Left renal cortex interstitium (tissue), 4 donors: ENCODE measurements at places on chromosomes 2 and 18.

- no peak for DNase-seq
These were observed 36.5 kb upstream of the REG3G start for GRCh38 chr2:78989051-78989450.

- DNase-seq: no peak
These were observed 476.7 kb downstream of the TXNL1 start for GRCh38 chr18:56161566-56162260.

DNA sequence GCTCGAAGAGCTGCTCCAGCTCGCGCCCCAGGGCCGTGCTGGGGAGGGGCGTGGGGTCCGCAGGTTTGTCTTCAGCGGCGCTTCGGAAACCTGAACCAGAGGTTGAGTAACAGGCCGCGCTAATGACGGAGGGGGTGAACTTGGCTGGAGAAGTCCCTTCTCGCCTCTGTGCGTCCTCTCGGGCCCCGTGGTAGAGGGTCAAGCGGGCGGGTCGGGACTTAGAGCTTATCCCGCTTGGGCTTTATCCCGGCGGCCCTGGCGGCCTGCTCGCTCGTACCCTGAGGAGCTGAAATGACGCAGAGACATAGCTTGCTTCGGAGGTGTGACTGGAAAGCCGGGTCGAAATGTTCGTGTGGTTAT, 479 bp downstream of the RNMT start:
- DNase-seq: no peak

- no peak for DNase-seq
These were observed 79.0 kb upstream of the PROKR1 start for GRCh38 chr2:68564426-68564825.
